ENCODE measurements at places on chromosomes 3 and 15.

DNA sequence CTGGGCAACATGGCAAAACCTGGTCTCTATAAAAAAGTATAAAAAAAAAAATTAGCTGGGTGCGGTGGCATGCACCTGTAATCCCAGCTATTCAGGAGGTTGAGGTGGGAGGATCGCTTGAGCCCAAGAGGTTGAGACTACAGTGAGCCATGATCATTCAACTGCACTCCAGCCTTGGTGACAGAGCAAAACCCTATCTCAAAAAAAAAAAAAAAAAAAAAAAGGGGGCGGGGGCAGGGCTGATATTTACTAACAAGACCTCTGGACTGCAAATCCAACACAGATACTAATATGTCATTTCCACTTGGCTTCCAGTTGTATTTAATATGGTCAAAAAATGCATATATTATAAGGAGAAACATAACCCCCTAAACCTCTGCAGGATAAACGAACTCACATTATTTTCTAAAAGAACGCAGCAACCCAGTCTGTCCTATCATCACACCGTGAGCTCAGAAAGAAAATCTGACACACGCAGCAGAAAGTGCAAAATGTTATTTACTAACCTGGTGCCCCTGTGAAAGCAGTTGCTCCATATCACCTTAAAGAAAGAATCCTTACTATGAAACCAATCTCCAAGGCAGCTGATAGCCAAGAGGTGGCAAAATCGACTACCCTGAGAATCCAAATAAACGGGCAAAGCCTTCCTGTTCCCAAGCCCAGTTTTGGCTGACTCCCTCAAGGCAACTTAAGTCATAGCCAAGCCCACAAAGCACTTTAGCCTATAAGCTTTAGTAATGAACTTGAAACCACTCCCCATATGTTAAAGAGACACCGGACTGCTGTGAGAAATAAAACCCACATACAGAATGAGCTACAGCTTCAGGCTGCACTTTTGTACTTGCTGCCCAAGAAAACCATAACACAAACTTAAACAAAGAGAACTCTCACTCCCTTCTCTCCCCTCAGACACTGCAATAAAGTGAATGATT lies 39.3 kb downstream of the PLD1 start:
- DNase-seq, result peak; percentile 79
- H3K4me1 ChIP-seq, result no peaks in the 10 kb centered on the region
- no peaks in the 10 kb centered on the region for H3K36me3 ChIP-seq
- H3K27ac ChIP-seq, result no peak overlapping the region
- no peaks in the 10 kb centered on the region for H3K27me3 ChIP-seq

DNA sequence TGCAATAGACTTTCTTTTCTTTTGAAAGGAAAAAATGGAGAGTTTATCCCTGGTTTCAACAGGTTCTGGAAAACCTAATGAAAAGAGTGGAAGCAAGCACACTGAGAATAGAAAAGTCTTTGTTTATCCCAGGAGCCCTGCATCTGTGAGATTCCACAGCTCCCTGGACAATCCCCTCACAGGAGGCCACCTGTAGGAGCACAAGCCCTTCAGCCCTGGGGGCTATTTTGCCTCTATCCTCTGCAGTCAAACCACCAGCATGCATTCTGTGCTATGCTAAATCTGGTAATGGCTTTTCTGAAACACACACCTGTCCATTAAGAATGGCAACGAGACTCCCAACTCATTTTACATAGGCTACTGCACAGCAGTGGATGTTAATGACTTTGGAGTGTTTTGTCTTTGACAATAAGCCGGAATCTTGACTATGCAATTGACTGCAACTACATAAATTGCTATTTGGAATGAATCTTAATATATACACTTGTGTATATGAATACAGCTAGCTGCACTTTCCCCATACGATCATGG lies 369.4 kb downstream of the NR2F2 start:
- no peak overlapping the region for H3K27ac ChIP-seq
- no peaks in the 10 kb centered on the region for H3K27me3 ChIP-seq
- no peaks in the 10 kb centered on the region for H3K36me3 ChIP-seq
- no peak for DNase-seq

DNA sequence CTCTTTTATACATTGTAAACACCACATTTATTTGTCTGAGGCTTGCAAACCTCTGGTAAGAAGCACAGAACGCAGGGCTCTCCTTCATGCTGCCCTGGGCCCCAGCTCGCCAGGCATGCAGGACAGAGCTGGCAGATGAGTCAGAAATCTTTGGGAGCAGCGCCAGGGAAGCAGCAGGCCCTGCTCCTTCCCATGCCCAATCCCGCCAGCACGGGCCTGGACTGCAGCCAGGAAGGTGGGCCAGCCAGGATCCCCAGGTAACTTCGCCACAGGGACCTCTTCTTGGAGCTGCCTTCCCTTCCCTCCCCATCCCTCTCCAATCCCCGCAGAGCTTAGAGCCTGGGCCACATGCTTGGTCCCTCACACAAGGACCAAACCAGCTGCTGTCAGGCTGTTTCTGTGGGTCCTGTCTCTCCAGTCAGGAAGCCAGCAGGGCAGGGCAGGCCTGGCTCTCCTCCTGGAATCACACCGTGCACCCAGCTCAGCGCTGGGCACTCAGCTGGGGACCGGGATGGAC lies 8.8 kb downstream of the STOML1 start:
- H3K36me3 ChIP-seq, result no peaks in the 10 kb centered on the region
- peaks cover 8% of the 10 kb centered on the region for H3K27me3 ChIP-seq
- H3K27ac ChIP-seq, result no peak overlapping the region
- no peak for DNase-seq
- peaks cover 12% of the 10 kb centered on the region for H3K4me1 ChIP-seq

- H3K4me1 ChIP-seq, result peaks cover 56% of the 10 kb centered on the region
- no peak for DNase-seq
- no peaks in the 10 kb centered on the region for H3K36me3 ChIP-seq
- no peak overlapping the region for H3K4me3 ChIP-seq
Measured at GRCh38 chr3:156668073-156668763, 6.2 kb upstream of the TIPARP start.

DNA sequence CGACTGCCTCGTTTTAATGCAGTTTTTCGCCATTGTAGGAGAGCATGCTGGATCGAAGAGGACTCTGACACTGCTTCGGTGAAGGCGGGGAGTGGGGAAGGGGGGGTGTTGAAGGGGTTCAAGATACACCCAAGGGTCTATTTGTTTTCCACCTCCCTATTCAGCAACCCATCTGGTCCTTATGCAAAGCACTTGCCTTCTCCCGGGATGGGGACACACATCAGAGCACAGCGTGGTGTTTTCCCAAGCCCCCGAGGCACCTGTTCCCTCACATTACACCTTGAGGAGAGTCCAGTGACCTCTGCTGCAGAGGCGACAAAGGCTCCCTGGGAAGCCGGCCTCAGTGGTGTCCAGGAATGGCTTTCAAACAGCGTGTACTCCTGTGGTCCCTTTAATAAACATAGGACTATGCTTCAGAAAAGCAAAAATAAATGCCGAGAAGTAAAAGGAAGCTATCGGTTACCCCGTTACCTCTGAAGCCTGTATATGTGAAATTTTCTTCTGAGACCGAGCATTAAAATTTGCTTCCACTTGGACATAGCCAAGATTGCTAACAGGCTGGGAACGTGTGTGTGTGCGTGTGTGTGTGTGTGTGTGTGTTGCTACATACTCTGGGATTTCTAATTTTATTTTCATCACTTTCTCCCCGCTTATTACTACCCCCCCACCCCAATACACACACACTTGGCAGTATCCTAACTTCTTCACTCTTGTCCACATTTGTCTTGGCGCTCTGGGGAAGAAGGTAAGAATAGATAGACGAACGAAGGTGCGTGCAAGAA lies 53.2 kb downstream of the CCDC54 start:
- peak overlapping the region; percentile 70 for H3K4me3 ChIP-seq
- H3K27me3 ChIP-seq, result no peaks in the 10 kb centered on the region
- no peak overlapping the region for H3K27ac ChIP-seq

DNA sequence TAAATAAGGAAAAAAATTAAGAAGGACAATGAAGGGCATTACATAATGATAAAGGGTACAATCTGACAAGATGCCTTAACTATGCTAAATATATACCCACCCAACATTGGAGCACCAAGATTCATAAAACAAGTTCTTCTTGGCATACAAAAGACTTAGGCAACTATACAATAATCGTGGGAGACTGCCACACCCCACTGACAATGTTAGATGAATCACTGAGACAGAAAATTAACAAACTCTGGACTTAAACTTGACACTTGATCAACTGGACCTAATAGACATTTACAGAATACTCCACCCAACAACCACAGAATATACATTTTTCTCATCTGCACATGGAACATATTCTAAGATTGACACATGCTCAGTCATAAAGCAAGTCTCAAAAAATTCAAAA lies 53.2 kb upstream of the IGSF11 start:
- no peaks in the 10 kb centered on the region for H3K4me1 ChIP-seq
- no peak for DNase-seq
- no peak overlapping the region for H3K4me3 ChIP-seq
- H3K27ac ChIP-seq, result no peak overlapping the region
- no peaks in the 10 kb centered on the region for H3K36me3 ChIP-seq

DNA sequence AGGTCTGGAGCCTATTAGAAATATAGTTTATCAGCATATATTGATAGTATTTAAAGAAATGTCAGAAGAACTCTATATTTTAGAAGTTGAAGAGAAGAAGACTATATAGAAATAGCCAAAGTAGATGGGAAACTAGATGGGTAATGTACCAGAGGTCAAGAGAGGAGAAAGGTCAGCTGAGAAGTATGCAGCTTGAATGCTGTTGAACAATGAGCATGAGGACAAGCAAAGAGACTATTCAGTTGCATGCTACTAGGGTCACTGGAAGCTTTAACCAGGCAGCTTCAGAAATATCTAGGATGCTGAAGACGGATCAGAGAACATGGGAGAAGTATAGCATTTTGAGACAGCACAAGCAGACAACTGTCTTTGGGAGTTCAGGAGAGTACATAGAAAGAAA lies 19.6 kb upstream of the TIPARP start:
- peaks cover 13% of the 10 kb centered on the region for H3K4me1 ChIP-seq
- H3K27me3 ChIP-seq, result no peaks in the 10 kb centered on the region
- peak; percentile 4 for DNase-seq
- H3K27ac ChIP-seq, result no peak overlapping the region
- H3K4me3 ChIP-seq, result no peak overlapping the region

DNA sequence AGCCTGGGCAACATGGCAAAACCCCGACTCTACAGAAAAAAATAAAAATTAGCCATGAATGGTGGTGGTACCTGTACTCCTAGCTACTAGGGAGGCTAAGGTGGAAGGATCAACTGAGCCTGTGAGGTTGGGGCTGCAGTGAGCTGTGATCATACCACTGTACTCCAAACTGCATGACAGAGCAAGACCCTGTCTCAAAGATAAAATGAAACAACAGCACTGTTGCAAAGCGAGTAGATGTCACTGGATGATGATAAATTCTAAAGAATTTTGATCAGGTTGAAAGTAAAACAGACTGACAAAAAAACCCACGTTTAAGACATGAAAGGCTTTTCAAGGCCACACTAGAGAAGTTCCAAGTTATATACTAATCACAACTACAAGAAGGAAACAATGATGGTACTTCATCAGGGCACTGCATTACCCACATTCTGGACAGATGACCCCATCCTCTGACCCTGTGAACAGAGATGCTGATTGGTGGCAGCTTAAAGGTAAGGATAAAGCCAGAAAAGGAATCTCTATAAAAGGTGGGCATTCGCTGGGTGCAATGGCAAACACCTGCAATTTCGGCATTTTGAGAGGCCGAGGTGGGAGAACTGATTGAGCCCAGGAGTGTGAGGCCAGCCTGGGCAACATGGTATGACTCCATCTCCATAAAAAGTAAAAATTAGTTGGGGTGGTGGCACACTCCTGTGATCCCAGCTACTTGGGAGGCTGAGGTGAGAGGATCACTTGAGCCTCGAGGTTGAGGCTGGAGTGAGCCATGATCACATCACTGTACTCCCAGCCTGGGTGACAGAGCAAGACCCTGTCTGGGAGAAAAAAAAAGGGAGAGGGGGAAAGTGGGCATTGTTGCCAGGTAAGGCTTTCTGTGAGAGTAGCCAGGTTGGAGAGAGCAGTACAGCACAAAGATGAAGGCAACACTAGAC lies 59.2 kb downstream of the TBL1XR1 start:
- no peaks in the 10 kb centered on the region for H3K27me3 ChIP-seq
- no peak for DNase-seq
- peaks cover 35% of the 10 kb centered on the region for H3K4me1 ChIP-seq
- no peak overlapping the region for H3K4me3 ChIP-seq
- peaks cover 8% of the 10 kb centered on the region for H3K36me3 ChIP-seq

DNA sequence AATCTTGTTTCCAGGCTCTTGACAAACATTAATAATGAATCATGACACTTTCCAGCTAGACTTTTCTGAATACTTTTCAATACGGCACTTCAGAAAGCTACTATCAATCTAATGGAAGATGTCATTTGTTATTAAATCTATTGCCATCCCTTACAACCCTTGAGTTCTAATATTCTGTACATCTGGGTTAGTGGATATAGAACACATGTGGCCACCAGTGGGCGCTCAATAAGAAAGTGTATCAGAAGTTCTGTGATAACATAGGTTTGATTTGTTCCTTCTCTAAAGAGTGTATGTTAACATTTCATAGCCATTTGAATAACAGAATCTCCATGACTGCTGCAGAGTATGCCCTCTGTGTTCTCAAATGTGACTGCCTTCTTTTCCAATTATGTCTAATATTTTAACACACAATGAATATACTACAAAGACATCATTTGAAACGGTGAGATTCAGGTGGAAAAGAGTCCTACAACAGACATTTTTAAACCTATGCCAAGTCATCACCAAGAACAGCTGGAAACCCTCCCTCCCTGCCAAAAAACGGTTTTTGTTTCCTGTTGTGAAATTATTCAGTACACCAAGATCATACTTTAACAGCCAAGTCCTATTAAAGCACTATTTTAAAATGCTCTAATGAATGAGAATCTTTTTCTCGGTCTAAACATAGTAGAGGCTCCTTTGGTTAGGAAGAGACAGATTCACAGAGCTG lies 22.2 kb downstream of the ALDH1A2 start:
- no peaks in the 10 kb centered on the region for H3K27me3 ChIP-seq
- no peaks in the 10 kb centered on the region for H3K36me3 ChIP-seq
- H3K27ac ChIP-seq, result no peak overlapping the region

- H3K36me3 ChIP-seq, result no peaks in the 10 kb centered on the region
- no peaks in the 10 kb centered on the region for H3K27me3 ChIP-seq
- H3K4me3 ChIP-seq, result no peak overlapping the region
Measured at GRCh38 chr3:29763115-29763514, 482.2 kb downstream of the RBMS3 start.

DNA sequence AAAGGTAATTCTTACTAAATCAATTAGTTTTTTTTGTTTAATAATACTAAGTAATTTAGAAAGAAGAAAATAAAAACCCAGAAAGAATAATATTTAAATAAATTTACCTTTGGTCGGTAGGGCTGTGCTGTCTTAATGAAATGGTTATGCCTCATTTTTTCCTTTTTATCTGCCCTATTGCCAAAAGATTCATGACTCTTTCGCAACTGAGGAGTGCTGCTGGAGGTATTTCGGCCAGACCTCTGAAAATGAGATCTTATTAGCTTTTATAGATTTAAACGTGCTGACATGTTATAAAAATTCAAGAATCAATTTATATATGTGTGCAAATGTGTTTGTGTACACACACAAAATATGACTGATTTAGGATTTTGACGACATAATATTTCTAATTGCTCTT lies 67.1 kb upstream of the USP50 start:
- no peaks in the 10 kb centered on the region for H3K27me3 ChIP-seq
- H3K4me3 ChIP-seq, result no peak overlapping the region
- H3K36me3 ChIP-seq, result peaks cover 8% of the 10 kb centered on the region
- H3K27ac ChIP-seq, result no peak overlapping the region
- no peak for DNase-seq

Measured in MM.1S (cell line).